ENCODE measurements at places on chromosomes 3 and 15.

DNA sequence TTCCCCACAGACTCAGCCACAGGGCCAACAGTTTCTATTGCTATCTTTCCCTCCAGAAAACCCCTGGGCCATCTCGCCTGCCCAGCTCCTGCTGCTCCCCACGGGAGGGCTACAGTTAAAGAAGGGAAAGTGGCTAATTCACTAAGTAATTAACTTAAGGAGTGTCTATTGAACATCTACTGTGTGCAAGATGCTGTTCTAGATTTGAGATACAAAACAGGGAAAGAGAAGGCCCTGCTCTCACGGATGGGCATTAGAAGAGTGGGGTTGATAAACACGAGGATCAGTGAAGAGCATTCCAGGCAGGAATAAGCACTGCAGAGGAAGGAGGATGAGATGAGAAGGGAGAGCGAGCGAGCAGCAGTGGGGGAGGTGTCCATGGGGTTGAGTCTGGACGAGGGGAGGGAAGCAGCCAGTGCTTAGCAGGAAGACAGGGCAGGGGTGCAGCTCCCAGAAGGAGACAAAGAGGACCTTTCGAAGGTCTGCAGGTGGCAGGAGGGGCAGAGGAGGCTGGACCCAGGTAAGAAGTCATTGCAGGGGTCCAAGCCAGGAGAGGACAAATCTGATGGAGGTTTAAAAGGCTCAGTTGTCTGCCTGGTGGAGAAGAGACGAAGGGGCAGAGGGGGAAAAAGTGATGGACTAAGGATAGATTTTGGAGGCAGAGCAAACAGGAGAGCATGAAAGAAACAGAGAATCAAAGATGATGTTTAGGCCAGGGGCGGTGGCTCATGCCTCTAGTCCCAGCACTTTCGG, 64.7 kb downstream of the KLF15 start:
- DNase-seq: no peak

DNA sequence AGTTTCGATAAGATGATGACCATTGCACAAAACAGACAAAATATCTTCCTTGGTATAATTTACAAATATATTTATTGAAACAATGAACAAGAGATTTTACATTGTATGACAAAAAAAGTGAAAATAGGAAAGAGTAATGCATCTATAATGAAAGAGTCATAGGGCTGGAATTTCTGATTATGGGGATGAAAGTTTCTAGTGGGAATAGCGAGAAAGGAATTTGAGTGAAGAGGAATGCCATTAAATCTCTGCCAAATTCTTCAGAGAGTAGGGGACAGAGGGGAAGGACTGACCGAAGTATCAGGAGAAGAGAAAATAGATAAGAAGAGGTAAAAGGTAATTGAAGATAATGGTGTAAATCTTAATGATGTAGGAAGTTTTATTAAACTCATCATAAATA, 125.4 kb downstream of the VGLL3 start:
- no peak for DNase-seq

GRCh38 chr15:40436116-40436891, 4.4 kb upstream of the BAHD1 start:
- DNase-seq: no peak

- no peak for DNase-seq
Measured at GRCh38 chr15:71254491-71254890, 139.2 kb downstream of the THSD4 start.

DNA sequence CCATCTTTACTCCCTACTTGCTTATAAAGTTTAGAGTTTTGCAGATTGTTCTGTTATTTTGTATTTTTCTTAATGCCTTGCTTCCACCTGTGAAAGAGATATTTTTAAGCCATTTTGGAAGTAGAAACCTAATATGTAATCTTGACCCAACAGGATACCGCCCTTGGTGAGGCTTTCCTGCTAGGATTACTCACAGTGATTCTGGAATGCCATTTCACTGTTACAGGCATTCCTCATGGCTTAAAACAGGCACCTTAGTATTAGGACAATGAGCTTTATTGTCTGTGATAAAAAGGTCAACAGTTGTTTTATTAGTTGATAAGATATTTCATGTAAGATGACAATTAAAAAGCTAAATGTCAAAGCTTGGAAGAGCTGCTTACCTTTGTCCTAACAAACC, 58.2 kb downstream of the PHLDB2 start:
- DNase-seq: peak; percentile 77

Data from renal cortical epithelial cell (primary cell).